Fibroblast of the aortic adventitia (primary cell): ENCODE measurements at places on chromosomes 5 and 9. TPM values are rescaled to one million over a fixed set of nuclear protein-coding genes. Genes with fewer than 3 reads are reported as not detected.

DNA sequence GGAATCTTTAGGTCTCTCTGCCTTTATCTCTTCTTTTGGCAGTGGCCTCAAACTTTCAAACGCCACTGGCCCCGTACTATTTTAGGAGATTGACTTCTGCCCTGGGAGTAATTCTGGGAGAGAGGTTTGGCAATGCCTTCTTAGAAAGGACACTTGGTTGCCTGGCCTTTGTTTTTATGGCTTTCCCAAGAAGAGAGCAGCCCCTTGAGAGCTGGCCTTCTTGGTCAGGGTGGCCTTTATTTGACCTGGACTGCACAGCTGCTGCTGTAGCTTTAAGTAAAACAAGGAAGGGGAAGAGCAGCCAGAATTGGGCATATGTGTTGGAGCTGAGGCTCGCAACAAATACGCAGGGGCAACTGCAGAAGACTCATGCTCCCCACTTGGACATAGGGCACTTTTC is 60.8 kb downstream of the PTPN3 start:
- DNase-seq, result no peak

DNA sequence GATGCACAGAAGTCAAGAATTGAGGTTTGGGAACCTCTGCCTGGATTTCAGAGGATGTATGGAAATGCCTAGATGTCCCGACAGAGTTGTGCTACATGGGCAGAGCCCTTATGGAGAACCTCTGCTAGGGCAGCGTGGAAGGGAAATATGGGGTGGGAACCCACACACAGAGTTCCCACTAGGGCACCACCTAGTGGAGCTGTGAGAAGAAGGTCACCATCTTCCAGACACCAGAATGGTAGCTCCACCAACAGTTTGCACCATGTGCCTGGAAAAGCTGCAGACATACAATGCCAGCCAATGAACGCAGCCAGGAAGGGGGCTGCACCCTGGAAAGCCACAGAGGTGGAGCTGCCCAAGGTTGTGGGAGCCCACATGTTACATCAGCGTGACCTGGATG is 104.5 kb downstream of the STK32A start:
- DNase-seq, result no peak

DNA sequence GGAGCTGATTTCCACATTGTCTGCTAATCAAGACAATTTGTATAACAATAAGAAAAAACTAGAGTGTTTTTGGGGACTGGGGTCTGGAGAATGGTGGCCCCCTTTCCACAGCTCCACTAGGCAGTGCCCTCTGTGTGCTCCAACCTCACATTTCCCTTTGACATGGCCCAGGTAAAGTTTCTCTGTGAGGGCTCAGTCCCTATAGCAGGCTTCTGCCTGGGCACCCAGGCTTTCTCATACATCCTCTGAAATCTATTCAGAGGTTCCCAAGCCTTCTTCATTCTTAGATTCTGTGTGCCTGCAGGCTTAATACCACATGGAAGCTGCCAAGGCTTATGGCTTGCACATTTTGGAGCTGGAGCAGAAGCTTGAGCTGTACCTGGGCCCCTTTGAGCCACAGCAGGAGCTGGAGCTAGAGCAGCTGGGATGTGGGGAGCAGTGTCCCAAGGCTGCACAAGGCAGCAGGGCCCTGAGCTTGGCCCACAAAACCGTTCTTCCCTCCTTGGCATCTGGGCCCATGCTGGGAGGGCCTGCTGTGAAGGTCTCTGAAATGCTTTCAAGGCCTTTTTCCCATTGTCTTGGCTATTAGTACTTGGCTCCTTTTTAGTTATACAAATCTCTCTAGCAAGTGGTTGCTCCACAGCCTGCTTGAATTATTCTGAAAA is 49.1 kb upstream of the VPS13A start:
- no peak for DNase-seq

GRCh38 chr5:109944461-109944860 is 254.7 kb downstream of the MAN2A1 start:
- DNase-seq, result no peak

DNA sequence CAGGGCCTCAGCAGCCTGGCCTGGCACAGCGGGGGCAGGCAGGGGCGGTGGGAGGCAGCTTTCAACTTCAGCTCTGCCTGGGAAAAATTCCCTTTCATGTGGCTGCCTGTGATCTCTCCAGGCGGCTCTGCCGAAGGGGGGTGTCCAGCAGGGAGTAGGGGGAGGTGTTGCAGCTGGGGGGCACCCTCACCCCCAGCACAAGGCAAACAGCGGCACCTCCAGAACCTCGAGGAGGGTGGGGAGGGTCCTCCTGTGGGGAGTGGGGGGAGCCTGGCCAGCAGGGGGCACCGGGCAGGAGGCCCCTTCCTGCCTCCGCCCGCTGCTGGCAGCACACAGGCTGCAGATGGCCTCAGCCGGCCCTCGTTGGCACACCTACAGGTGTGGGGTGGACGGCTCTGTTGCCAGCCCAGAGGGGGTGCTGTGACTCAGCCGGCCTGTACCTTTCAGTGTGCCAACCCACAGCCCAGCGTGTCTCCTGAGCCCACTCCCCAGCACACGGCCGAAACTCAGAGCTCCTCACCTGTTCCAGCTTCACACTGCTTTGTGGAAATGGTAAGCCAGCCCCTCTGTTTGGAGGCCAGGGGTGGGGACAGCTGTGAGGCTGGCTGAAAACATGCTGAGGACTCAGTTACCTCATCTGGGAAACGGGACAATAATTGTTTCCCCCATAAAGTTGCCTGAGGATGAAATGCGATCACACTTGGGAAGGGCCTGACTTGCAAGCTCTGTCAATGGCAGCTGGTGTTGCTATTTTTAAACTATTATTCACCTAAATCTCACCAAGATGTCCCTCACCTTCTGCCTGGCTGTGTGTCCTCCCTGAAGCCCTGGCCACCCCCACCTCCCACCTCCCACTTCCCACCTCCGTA is 37.0 kb downstream of the CXXC5 start:
- no peak for DNase-seq

- DNase-seq, result no peak
These were observed 78.0 kb upstream of the C6 start for GRCh38 chr5:41291323-41291722.

PRDM9 gene
- not detected in 2 replicates for total RNA-seq
